ENCODE measurements at places on chromosomes 11 and 22.
A peak's percentile ranks its signal among the peaks of the same experiment; 100 is the strongest.

- no peak for DNase-seq
Observed at GRCh38 chr11:86805873-86806310, 5.5 kb downstream of the PRSS23 start.

- DNase-seq: no peak
Observed at GRCh38 chr11:26350002-26350401, 18.1 kb downstream of the ANO3 start.

- DNase-seq: no peak
Observed at GRCh38 chr11:73995731-73996130, 13.1 kb upstream of the UCP2 start.

GRCh38 chr11:100734743-100735527, 47.8 kb downstream of the ARHGAP42 start:
- no peak for DNase-seq

- DNase-seq: no peak
Observed at GRCh38 chr11:119515771-119516400, 92.9 kb upstream of the THY1 start.

DNA sequence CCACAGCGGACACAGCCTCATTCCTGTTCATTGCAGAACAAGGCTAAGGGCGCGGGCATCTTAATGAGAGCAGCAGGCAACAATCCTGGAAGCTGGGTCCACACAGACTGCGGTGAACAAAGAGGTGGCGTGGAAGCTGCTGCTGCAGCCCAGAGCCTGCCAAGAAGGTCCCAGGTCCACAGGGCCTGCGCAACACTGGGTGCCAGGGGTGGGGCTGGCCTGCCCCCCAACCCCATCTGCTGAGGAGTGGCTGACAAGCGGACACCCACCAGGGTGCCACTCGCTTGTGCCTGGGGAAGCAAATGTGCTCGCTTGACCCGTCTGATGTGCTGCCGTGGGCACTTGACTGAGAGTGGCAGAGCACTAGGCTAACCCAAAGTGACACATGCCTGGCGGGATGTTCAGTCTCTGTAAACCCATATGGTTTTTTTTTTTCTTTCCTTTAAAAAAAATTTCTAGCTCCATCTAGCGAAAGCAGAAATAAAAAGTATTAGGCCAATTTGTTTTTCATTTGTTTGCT, 83.2 kb upstream of the PITPNB start:
- no peak for DNase-seq

GRCh38 chr22:32682990-32683389, 118.5 kb upstream of the TIMP3 start:
- DNase-seq: no peak

- DNase-seq: no peak
Observed at GRCh38 chr11:120064341-120064740, 73.6 kb downstream of the TRIM29 start.

DNA sequence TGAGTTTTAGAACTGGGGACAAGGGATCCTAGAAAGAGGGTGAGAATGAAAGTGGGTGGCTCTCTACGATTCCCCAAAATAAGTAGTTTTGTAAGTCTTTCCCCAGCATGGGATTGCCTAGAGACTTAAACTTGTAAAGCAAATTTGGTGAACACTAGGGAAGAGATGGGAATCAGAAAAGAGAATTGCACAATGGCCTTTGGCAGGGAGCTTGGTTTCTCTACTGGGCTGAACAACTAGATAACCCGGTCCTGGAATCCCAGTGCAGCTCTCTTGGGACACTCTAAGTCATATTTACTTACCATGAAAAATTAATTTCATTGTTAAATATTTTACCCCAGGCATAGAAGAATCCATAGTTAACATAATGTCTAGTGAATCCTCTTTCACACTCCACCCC, 16.5 kb upstream of the USP18 start:
- DNase-seq: no peak

DNA sequence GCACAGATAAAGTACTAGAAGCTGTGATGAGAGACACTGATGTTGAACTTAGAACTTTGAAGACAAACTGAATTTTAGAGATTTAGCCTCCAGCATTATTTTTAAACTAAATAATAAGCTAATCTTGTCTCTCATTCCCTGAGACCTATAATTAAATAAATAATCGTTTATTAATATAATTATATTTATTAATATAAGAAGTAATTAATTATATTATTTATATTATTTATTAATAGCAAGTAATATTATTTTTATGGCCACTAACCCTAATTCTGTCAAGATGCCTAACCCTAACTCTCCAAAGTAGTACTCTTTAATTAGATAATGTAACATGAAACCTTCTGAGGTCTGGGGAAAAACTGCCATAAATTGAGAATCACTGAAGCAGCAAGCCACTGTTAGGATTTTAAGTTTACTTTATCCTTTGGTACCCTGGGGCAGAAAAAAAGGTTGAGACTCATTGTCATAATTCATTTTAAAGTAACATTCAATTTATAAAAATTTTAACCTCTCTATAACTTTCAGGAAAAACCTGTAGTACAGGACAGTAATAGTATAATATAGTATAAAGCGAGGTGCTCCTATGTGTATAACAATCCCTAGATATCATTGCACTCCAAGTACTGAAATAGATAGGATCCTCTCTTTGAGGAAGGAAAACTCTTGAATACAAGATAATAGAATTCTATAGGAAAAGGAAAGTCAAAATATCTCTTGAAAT, 85.4 kb downstream of the TTC28 start:
- no peak for DNase-seq

GRCh38 chr22:20571531-20572007, 64.2 kb downstream of the MED15 start:
- DNase-seq: peak; percentile 70

DNA sequence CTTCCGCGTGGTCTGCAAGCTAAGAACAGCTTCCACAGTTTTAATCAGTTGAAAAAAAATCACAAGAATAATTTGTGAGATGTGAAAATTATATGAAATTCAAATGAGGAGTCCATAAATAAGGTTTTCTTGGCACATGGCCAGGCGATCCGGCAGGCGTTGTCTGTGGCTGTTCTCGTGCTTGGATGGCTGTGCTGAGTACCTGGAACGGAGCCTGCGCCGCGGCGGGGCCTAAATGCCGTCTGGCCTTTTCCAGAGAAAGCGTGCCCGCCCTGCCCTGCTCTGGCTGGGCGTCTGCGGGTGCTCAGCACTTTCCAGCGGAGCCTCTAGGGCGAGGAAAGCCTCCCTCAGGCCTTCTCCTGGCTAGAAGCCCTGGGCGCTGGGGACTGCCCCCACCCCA, 41.8 kb downstream of the OSBPL5 start:
- no peak for DNase-seq

GRCh38 chr11:12792590-12792989, 118.4 kb downstream of the TEAD1 start:
- no peak for DNase-seq

DNA sequence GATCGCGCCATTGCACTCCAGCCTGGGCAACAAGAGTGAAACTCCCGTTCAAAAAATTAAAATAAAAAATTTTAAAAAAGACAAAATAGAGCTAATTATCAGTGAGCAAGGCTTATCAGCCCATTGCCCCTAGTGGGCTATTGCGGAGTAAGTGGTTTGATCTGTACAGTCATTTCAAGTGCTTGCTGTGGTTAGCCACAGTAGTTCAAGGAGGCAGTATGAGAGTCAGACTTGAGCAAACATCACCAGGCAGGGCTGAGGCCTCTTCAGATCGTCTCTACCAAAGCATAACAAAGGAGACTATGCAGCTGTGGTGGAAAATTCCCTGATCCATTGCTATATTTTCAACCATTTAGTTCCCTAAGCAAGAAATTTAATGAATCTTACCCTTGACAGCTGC, 4.3 kb upstream of the SBF2 start:
- DNase-seq: no peak

DNA sequence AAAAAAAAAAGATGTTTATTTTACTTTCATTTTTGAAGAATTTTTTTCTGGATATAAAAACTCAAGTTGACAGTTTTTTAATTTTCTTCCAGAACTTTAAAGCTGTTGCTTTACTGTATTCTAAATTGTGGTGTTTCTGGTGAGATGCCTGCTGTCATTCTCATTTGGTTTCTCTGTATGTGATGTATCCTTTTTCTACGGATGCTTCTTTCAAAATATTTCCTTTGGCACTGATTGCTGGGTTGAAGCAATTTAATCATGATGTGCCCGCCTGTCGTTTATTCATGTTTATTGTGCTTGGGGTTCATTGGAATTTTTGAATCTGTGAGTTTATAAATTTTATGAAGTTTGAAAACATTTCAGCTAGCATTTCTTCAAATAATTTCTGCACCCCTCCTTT, 29.4 kb upstream of the CTSD start:
- DNase-seq: no peak

DNA sequence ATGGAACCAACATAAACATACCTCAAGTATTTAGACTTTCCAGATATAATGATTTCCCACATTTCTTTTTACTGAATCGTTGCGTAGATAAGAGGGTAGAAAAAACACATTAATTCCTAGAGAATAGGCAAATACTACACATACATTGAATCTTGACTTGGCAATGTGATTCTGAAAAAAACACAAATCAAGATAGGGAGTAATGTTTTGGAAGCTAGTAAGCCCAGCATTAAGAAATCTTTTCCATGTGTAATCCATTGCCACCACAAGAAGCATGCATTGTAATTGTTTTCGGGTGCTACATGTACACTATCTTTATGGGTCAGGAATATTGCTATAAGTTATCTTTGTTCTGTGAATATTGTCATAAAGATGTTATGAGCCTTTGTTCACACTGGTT, 269.8 kb upstream of the PDGFD start:
- no peak for DNase-seq

DNA sequence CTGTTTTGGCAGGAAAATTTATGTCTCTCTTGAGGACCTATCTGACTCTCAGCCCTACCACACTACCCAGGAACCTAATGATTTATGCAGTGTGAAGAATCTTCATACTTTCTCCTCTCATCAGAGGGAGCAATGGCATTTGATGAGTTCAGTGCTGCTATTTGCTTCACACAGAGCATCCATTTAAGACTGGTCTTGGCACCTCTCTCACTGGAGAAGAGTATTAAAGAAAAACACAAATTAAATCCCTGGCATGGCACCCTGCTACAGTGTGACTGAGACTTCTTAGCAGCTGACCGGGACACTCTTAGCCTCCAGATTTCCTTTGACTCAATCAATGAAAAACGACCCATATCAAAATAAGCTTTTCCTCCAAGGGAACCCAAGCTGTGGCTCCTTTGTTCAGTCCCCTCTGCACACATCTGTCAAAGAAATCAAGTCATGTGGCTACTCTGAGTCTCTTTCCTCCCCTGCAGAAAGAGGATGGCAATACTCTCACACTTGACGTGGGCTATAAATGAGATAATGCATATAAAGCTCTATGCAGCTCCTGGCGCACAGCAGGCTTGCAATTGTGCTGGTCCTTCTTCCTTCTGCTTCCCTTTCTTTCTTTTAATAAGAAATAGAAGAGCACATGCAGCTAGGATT, 186.1 kb upstream of the E2F8 start:
- DNase-seq: no peak

DNA sequence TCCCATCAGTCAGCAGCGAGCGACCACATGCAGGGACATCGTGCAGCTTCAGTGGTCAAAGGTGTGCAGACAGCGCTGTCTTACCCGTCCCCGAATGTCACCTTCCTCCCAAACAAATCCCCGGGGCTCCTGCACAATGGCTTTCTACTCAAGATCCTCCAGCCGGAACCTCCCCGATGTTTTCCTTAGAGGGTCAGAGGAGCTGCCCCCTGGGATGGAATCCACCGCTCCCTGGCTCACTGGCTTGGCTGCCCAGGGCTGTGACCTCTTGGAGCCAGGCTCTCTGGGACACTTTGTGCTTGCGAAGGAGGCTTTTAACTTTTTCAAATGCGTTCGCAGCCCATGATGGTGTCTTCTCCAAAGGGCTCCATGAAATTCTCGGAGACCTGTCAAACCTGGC, 17.3 kb upstream of the FGF19 start:
- DNase-seq: no peak

- no peak for DNase-seq
Observed at GRCh38 chr11:12142909-12143308, 32.5 kb downstream of the MICAL2 start.

DNA sequence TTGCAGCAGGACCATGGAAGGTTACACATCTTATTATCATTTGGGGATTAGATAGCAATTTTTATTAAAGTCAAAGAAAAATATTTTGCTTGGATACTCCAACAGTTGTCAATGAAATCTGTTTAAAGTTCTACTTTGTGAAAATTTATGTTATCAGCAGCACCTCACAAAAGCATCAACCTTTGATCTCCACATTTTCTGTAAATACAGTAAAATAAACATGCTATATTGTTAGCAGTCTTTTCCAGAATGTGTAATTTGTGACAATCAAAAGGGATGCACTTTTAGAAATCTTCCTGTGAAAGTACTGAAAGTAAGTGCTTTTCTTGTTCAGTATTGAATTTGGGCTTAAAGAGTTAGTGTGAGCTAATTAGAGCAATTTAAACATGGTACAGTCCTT, 4.1 kb downstream of the SLC22A25 start:
- no peak for DNase-seq

- DNase-seq: peak; percentile 52
Observed at GRCh38 chr11:131370090-131370751, at the start of gene NTM. Gene NTM (plus strand): TSS chr11:131370615.

- DNase-seq: no peak
Observed at GRCh38 chr11:130874396-130874795, 41.9 kb downstream of the SNX19 start.

DNA sequence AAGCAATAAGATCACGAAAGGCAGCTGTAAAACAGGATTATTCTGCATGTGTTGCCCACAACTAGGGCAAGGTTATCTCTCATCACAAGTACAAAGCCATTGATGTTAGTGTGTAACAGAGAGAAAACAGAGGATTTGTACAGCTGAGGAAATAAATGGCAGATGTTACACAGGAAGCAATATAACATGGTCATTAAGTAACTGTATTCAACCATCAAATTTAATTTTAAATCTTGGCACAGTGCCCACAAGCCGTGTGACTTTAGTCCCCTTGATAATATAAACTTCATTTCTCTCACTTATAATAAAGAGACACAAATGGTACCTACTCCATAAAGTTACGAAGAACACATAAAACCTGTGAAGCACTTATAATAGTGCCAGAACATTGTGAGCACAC, 17.3 kb downstream of the OR51E2 start:
- no peak for DNase-seq

GRCh38 chr11:7564803-7565202, 51.0 kb downstream of the PPFIBP2 start:
- no peak for DNase-seq

DNA sequence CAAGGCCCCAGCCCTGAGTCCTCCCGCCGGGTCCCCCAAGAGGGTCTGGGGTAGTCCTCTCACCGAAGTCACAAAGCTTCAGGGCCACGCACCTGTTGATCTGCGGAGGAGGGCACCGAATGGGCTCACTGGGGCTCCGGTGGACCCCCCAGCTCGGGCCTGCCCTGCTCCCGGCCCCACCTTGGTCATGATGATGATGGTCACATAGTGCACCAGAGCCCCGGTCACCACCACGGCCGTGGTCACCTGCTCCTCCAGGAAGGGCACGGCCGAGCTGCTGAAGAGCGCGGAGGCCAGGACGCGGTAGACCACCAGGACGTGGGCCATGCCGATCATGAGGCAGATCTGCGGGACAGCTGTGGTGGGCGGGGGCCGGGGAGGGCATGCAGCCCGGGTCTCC, 13.5 kb upstream of the SIGIRR start:
- no peak for DNase-seq

- DNase-seq: no peak
Observed at GRCh38 chr11:18715476-18715875, 10.5 kb downstream of the IGSF22 start.

All from neural progenitor cell (in vitro differentiated cells).